ENCODE measurements at places on chromosomes 4 and X.

- DNase-seq: no peak
Measured at GRCh38 chr4:91228659-91229058, 1075.1 kb upstream of the GRID2 start.

GRCh38 chr4:153413842-153414241, 52.3 kb upstream of the TMEM131L start:
- no peak for DNase-seq

DNA sequence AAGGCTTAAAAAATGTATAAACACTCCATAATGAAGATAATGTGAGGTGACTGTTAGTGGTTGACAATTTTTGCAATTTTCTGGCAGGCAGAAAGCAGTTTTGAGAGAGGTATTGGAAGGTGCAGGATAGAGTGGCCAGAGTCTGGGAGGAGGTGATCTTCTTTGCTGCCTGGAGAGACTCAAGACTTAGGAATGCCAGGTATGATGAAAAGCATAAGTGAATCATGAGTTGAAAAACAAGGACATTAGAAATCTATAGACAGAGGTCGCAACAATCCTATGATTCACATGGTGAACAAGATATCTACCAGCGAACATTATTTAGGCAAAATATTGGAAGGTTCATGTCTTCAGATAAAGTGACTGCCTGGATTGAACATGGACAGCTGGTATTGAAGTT, 118.5 kb downstream of the CFAP299 start:
- DNase-seq: no peak

GRCh38 chrX:20802036-20802435, 535.3 kb upstream of the RPS6KA3 start:
- no peak for DNase-seq

- DNase-seq: no peak
Measured at GRCh38 chr4:119124352-119124751, 11.3 kb upstream of the MYOZ2 start.

DNA sequence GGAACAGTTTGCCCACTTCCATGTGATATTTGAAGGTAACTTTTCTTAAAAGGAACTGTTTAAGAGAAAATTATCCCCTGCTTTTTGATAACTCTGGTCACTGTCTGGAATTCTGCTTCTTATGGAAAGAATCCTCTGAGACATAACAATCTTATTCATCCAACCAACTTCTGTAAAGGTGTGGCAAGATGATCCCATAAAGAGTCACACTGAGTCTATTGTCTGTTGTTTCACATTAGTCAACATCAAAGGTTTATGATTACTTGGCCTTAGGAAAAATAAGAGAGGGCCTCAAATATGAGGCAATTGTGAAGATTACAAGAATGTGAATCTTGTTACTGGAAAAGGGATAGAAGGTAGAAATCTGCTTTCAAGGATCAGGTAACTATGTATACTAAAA, 88.0 kb upstream of the MAGEB18 start:
- DNase-seq: no peak

GRCh38 chr4:138650929-138651448, 364.6 kb upstream of the NOCT start:
- no peak for DNase-seq

GRCh38 chr4:78764498-78764961, 11.6 kb upstream of the BMP2K start:
- no peak for DNase-seq

DNA sequence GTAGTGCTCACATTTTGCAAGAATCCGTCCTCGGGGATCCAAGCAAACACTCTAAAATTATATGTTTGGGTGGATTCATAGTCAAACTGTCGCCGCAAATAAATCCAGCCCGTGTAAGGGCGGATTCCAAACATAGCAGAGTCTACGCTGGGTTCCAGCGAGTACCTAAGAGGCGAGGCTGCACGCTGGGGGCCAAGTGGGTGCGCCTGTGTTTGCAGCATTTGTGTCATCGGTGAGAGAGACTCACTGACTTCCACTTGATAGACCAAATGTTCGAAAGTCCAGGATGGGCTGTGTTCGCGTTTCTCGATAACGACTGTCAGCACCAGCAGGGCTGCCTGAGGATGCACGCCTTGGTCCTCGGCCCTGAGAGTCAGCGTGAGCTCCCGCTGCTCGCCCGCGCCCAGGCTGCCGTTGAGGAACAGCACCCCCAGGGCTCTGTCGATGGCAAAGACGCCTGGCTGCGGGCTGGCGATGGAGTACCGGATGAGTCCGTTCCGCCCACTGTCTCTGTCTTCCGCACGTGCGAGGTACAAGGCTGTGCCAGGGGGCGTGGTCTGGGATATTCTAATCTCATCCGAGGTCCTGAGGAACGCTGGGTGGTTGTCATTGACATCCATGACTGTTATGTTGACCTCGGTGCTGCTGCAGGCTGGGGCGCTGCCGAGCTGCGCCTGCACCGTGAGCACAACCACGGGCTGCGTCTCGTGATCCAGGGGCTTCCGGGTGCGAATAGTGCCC, 158.7 kb downstream of the DCHS2 start:
- DNase-seq: peak; percentile 5

GRCh38 chr4:6359536-6360308, 90.1 kb downstream of the WFS1 start:
- no peak for DNase-seq

DNA sequence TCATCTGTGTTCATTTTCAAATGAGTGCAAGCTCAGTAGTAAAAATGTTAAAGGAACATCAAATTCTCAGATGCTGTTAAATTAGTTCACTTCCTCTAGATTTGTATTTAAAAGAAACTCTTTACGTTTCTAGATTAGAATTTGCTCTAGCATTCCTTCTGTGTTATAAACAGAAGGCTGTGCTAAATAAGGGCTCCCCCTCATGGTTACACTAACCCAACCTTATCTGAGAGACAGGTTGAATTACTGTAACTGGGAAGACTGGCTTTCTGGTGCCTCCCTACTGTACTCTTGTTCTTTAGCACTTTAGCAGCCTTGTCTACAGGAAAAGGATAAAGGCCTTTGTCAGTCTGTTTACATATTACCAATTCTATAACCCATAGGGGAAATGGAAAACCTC, 56.8 kb downstream of the RXFP1 start:
- no peak for DNase-seq

DNA sequence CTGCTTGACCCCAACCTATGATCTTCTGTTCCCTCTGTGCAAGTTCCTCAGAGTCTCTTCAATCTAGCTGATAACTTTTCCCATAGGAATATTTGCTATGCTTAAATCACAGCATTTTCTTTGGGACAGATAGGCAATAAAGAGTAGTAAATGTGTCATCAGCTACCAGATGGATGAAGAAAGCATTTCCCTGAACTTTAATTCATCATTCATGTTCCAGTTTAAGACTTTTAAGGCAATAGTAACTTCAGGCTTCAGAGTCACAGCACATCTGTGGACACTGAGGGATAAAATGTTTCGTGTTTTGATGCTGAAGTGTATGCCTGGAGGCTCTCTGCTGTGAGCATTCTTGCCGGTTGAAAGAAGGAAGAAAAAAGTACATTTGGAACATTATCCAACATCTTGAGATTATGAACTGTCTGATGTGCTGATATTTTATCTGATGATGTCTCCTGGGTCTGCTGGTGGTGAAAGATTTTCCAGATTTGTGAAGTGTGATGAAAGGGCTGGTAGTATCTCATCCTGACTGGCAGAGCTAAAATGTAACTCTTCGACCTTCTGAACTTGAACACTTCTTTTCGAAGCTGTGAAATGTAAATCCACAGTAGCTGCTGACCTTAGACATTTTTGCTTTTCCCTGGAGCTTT, 133.7 kb downstream of the DCLK2 start:
- no peak for DNase-seq

Measured in activated gamma-delta T cell treated with anti-CD3 and anti-CD28 coated beads, Interleukin-2, amount 50 U/mL, for 16 hours (primary cell).